ENCODE measurements at places on chromosomes 13 and 19.
A peak's percentile ranks its signal among the peaks of the same experiment; 100 is the strongest.

- DNase-seq, result no peak
Measured at GRCh38 chr13:83325125-83325853, 557.0 kb downstream of the SLITRK1 start.

DNA sequence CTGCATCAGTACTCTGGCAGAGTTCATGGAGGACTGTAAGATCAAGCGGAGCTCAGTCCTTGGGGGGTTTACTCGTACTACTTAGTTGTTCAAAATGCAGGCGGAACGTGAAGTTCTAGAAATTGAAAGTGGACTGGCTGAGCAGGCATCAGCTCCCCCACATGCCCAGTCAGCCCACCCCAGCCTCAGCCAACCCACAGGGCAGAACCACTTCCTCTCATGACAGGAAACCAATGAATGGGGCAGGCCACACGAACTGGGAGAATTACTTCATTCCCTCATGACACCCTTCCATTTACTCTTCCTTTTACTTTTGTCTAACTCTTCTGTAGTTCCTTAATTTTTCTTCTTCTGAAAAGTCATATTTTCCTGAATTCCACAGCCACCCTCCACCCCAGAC, 71.9 kb downstream of the FLT1 start:
- no peak for DNase-seq

- no peak for DNase-seq
Measured at GRCh38 chr19:19493841-19494546, 21.4 kb downstream of the TSSK6 start.

DNA sequence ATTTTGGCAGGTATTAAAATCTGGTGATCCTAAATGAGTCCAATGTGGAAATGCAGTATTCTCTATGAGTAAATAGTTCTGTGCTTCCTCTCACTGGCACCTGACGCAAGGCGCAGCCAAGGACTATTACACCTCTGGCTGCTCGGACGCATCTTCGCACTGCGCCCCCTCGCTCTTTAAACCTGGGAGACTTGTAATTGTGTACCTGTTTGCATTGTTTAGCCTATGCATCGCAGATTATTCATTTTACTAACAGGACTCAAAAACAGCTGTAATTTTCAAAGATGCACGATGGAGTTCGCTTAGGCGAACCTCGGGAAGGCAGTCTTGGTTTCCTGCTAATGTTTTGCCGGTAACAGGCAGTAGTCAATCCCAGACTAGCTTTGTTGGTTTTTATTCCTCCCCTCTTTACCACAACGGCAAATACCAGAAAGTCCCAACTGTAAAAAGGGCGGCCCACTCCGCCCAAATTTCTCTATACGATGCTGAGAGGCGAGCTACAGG, 113.2 kb downstream of the KCNRG start:
- no peak for DNase-seq

GRCh38 chr13:85567909-85568308, 231.3 kb downstream of the SLITRK6 start:
- DNase-seq, result no peak

- DNase-seq, result no peak
Measured at GRCh38 chr19:10112037-10112761, 706 bp downstream of the P2RY11 start.

DNA sequence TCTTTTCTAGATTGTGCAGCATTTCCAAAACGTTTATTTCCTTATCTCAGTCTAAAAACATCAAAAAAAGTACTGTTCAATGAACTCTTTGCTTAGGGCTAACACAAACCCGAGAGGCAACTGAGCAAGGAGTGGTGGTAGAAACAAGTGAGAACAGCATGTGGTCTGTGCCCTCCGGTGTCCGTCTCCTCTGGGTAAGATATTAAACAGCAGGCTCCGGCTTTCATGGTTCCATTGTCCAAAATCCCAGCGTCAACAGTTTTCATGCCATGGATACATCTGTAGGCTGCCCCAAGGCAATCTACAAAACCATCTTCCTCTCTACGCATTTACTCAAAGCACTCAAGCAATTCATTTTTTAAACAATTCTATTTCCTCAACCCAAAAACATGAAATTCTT, 22.8 kb downstream of the DCLK1 start:
- DNase-seq, result no peak

- DNase-seq, result no peak
Measured at GRCh38 chr13:21537105-21537504, 66.9 kb downstream of the MICU2 start.

- DNase-seq, result no peak
Measured at GRCh38 chr13:92769046-92769445, 457.6 kb upstream of the GPC6 start.

DNA sequence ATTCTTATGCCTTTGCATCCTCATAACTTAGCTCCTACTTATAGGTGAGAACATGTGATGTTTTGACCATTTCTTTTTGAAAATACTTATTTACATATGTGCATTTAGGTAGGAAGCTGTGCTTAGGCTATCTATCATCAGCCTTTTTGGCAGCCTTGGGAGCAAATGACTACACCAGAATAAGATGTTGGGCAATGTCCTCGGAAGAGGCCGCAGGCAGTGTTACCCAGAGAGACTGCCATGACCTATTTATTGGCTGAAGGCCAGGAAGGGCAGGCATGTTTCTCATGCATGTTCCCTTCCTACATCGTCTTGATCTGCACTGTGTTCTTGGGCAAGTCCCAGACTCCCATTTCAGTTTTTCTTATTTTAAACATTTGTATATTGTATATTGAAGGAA, 122.3 kb downstream of the B3GLCT start:
- DNase-seq, result no peak

GRCh38 chr19:30178721-30179402, 193.3 kb upstream of the ZNF536 start:
- no peak for DNase-seq

DNA sequence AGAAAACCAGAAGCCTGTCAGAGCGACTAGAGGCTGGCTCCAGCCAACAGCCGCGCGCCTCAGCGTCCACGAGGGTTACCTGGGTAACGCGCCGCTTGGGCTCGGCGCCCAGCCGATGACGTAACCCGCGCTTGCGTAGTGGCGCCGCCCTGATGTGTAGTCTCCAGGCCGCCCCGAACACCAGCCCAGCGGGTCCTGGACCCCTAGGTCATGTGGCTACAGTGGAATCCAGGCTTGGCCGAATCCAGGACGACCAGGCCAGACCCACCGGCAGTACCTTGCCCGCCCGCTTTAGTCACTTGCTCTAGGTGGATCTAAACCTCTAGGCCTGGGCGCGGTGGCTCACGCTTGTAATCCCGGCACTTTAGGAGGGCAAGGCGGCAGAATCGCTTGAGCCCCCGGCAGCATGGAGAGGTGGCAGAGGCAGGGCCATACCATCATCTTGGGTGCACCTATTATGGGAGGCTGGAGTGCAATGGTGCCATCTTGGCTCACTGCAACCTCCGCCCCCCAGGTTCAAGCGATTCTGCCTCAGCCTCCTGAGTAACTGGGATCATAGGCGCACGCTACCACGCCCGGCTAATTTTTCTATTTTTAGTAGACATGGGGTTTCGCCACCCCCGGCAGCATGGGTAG, 7.2 kb upstream of the ZNF606 start:
- peak; percentile 78 for DNase-seq

DNA sequence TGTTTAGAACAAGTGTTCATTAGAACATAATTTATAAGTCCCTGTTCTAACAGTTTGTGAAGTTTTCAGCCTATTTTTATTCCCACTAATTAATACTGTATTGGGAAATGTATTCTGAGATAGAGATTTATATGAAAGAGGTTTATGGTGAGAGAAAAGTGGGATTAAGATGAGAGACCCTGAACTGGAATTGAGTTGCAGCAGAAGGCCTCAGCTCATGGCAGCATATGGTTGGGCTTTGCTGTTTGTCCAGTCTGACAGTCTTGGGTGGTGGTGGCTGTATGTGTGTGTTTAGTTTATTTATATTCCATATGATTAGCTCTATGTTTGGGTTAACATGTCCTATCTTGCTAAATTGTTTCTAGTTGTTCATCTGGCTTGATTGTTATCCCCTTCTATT, 575.1 kb downstream of the SLITRK5 start:
- no peak for DNase-seq

DNA sequence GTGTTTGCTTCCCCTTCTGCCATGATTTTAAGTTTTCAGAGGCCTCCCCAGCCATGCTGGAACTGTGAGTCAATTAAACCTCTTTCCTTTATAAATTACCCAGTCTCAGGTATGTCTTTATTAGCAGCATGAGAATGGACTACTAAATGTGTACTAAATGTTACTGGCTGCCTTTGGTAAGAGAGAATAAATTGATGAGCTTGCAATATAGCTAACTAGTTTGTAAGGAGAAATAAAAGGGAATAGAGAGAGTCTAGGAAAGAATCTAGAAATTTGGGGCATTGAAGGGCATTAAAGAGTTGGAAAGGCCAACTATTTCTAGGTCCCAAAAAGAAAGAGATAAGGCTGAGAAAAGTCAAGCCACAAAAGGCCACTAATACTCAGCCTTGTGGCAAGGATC, 5.5 kb upstream of the SOHLH2 start:
- DNase-seq, result no peak

- no peak for DNase-seq
Measured at GRCh38 chr13:60230593-60230992, 66.9 kb upstream of the DIAPH3 start.

DNA sequence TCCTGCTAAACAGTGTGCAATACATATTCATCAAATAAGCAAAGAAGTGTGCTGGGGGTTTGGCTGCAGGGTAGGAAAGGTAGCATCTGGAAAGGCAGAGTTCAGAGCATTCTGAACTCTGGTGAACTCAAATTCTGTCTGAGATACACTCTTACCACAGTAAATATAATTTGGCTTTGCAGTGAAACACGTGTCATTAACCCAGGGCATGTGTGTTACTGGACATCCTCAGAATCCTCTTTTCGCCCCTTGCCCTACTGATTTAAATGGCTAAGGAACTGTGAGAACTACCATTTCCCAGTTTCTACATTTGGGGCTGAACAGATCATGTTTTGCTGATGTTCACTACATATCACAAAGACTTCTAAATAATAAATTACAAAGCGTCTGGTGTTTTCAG, 562.8 kb upstream of the SGCG start:
- no peak for DNase-seq

GRCh38 chr13:98664924-98665637, 87.4 kb downstream of the SLC15A1 start:
- no peak for DNase-seq

GRCh38 chr13:95388420-95389079, 87.3 kb upstream of the ABCC4 start:
- no peak for DNase-seq

DNA sequence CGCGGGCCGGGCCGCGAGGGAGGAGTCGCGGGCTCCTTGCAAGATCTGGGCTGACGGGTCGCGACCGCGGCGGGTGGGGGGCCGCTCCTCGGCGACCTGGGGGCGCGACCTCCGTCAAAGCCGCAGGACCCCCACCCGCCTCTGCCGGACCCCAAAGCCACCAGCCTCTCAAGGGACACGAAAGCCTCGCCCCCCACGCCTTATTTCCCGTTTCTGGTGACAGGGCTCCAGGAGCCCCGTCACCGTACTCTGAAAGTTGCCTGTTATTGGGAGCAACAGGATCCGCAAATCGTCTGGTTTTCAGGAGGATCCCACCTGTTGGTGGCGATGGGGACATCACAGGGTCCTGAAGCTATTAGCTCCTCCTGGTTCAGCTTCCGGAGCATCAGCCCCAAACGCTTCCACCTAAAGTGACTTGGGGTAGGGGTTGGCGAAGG, 530 bp downstream of the MAU2 start:
- no peak for DNase-seq

GRCh38 chr19:45238556-45238955, 6.7 kb downstream of the EXOC3L2 start:
- DNase-seq, result no peak

DNA sequence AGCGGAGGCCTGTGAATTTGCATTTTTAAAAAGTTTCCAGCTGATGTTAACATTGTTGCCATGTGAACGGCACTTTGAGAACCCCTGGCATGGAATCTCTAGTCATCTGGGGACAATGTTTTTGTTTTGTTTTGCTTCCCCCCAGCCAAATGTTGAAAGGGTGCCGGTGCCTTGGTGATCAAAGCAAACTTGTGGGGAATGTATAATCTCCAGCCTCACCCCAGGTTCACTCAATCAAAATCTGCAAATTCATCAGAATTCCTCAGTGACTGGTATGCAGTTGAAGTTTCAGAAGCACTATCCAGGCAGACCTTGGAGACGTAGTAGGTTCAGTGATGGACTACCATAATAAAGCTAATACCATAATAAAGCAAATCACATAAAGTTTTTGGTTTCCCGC, 428.7 kb downstream of the MYO16 start:
- no peak for DNase-seq

- no peak for DNase-seq
Measured at GRCh38 chr13:97875911-97876310, 77.6 kb upstream of the IPO5 start.

- no peak for DNase-seq
Measured at GRCh38 chr19:15631817-15632216, 8.9 kb upstream of the CYP4F3 start.

DNA sequence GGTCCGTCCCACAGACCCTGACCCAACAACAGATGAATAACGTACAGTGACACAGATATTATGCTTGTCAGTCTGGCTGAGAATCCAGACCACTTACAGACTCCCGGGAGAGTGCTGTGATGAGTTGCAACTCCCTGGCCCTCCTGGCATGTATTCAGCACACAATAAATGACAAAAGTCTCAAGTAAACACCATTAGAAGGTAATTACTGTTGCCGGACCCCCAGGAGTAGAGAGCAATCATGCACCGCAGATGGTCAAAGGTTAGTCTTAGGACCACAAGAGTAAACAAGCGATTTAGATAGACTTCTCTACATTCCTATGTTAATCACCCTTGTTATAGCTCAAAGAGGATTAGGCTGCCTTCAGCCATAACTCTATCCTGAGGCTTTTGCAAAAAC, 726.4 kb upstream of the GPC6 start:
- DNase-seq, result no peak

GRCh38 chr19:48461982-48462655, 6.7 kb downstream of the KCNJ14 start:
- DNase-seq, result no peak

- DNase-seq, result no peak
Measured at GRCh38 chr19:48975947-48976847, 11.1 kb downstream of the FTL start.

DNA sequence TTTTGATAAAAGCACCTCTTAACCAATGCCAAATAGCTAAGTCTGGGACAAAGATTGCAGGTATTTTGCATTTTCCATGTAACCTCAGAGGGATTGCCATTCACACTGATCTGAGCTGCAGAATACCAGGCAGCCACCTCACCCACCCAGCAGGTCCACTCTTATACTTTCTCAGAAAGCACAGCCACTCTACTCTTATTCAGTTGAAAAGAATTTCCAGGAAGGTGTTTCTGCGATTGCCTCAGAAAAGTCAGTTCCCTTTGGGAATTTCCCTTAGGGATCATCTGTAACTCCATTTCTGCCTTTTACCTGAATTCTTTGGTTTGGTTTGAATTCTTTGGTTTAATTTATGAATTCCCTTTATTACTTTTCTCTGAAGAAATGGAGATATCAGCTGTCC, 904 bp upstream of the ALOX5AP start:
- peak; percentile 74 for DNase-seq
